ENCODE measurements at places on chromosomes 3 and 15. TPM values are rescaled to one million over a fixed set of nuclear protein-coding genes. Genes with fewer than 3 reads are reported as not detected.

Gene GOLGA8A
- total RNA-seq: 74.4 TPM

Gene FRMD4B
- 16.3 TPM for total RNA-seq

GRCh38 chr15:40340740-40341400 is at the start of gene CCDC9B:
Gene CCDC9B, minus strand, starts transcription at chr15:40340939. Its CDS starts 120 bp downstream, at chr15:40340819.
- DNase-seq: no peak

DNA sequence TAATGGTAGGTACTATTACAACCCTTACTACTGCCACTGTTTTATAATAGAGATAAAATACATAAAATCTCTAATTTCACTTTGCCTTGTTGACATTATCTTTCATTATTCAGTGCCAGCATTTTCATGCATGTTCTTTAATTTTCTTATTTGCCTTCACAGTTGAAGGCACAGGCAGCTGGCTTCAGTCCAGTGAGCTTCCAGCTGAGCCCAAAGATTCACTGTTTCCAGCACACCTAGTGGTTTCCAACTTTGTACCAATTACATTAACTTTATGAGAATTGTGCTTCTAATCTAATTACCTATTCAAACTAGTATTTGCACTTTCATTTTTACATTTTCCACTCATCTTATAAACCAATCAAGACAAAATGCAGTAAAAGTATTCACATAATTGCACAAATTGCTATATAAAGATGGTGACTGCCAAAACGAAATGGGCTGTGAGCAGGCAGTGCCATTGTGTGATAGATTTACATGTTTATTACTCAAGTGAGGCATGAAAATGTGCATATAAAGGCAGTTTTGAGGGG is 228.3 kb downstream of the MFSD1 start:
- DNase-seq: no peak

DNA sequence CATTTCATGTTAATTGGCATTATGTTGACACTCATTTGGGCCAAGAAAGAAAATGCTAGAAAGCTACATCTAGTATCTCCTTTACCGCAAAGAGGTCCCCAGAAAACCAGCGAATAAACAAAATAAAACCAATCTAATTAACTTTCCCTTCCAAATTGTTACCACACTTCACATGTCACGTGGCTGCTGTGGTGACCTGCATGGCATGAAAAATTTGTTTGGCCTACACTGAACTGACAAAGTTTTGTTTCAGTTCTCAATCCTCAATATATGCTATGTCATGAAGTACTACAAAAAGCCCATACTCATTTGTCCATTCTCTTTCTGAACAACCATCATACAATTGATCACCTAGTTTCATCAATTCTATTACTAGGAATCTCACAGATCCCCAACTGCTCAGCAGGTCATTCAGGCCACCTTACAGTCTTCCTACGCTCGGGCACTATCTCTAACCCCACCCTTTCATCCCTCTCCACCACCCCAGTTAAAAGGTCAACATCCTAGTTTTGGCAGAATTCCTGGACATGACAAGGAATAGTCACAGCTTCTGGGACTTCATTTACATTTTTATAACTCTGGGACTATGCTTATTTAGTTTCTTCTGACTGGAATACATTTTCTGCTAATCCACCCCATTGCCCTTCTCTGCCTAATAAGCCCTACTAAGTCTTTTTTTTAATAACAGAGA is 480.4 kb downstream of the IGSF11 start:
- DNase-seq: no peak

GRCh38 chr3:107684431-107684925 is 161.7 kb downstream of the BBX start:
- DNase-seq: no peak
